SJCRH30 (cell line): ENCODE measurements at places on chromosomes 12 and 14. TPM values are rescaled to one million over a fixed set of nuclear protein-coding genes. Genes with fewer than 3 reads are reported as not detected.

GRCh38 chr14:56414236-56414635, 165.4 kb upstream of the TMEM260 start:
- H3K4me1 ChIP-seq, result no peaks in the 10 kb centered on the region
- DNase-seq, result no peak
- no peak overlapping the region for H3K4me3 ChIP-seq
- H3K36me3 ChIP-seq, result no peaks in the 10 kb centered on the region
- no peak overlapping the region for H3K27ac ChIP-seq

DNA sequence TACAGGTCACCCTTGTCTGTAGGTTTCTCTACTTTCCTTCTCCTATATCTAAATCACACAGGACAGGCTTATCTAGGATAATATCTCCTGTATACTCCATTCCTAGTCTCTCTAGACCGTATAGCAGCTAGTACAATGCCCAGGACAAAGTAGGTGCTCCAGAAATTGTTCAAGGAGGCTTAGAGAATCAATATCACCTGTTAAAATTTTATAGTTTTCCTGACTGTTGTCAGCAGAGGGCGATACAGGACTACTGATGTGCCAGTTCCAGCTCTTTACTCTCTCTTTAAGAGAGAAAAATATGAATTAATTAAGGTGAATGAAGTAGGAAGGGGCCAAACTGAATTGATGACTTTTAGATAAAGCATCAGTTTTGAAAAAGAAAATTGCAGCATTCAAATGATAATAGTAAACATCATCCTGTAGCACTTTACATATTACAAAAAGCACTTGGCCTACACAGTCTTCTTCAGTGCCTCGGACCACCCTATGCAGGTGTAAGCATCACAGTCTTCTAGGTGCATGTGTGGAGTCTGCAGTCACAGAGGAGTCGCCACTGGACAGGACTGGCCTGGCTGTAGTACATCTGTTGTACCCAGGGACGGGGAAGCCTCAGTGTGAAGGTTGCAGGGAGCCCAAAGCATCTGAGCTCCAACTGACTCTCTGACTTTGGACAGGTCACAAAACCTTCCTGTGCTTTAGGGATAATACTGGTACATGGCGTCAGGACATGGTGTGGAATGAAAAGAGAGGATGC, 61.9 kb upstream of the MAX start:
- peak; percentile 7 for DNase-seq
- no peaks in the 10 kb centered on the region for H3K4me1 ChIP-seq
- no peaks in the 10 kb centered on the region for H3K27me3 ChIP-seq
- no peak overlapping the region for H3K27ac ChIP-seq
- no peaks in the 10 kb centered on the region for H3K36me3 ChIP-seq

FOXM1 gene
- 107 and 111 TPM in 2 replicates for total RNA-seq

- H3K27me3 ChIP-seq, result no peaks in the 10 kb centered on the region
- H3K4me3 ChIP-seq, result no peak overlapping the region
- no peak for DNase-seq
Observed at GRCh38 chr12:22653791-22654190, 28.8 kb downstream of the ETNK1 start.

METTL25 gene
- total RNA-seq, result 9.1 and 9.2 TPM in 2 replicates

SIX6 gene
- not detected in 2 replicates for total RNA-seq

SSPN gene
- total RNA-seq, result 2.8 and 4.0 TPM in 2 replicates

- no peaks in the 10 kb centered on the region for H3K27me3 ChIP-seq
Observed at GRCh38 chr12:79439175-79439825, 251.5 kb downstream of the PAWR start.

GRCh38 chr12:6921996-6922946, 5.5 kb upstream of the ATN1 start:
- H3K27ac ChIP-seq, result no peak overlapping the region
- no peak for DNase-seq
- H3K27me3 ChIP-seq, result no peaks in the 10 kb centered on the region
- H3K4me3 ChIP-seq, result no peak overlapping the region
- H3K36me3 ChIP-seq, result no peaks in the 10 kb centered on the region

DNA sequence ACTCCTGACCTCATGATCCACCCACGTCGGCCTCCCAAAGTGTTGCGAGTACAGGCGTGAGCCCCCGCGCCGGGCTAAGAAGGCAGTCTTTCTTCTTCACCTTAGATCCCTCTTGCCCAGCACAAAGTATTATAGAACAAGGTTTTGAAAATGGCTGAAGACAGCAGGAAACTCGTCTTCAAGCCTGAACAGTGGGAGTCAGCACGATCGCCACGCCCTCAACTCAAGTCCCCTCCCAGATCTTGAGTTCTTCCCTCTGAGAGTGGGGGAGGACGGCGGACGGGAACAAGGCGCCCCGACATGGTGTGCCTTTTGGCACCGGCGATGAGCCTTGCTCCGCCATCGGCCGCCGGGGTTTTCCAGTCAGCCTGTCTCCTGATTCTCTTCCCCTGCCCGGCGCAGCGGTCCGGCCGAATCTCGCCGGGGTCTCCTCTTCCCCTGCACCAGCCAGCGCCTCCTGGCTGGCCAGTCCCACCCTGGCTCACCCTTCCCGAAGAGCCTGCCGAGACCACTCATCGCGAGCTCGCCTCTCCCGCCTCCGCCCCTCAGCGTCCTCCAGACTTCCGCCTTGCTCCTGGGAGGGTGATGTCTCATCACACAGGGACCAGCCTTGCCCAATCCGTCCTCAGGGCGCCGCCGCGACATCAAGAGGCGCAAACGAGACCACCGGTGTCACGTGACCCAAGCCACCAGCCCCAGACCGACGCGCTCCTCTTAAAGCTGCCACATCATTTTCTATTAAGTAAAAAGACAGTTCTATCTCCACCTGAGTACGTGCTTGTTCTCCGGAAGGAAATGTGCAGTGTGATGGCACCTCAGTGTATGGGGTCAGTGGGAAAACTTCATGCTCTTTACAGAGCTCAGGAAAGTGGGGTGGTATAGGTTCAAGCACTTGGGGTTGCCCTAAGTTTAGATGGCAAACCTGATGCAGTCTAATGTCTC, at the start of gene CHMP4A:
TSS of gene CHMP4A (minus strand) at position 565 of the 942 bp plus-strand sequence. CDS start at position 516, 49 bp downstream.
- peak within 1 kb of the TSS; percentile 71 for H3K4me3 ChIP-seq
- H3K4me1 ChIP-seq, result no peaks in the 10 kb centered on the region
- H3K27ac ChIP-seq, result peak within 1 kb of the TSS; percentile 83
- peak; percentile 99 for DNase-seq
- H3K27me3 ChIP-seq, result no peaks in the 10 kb centered on the region

DNA sequence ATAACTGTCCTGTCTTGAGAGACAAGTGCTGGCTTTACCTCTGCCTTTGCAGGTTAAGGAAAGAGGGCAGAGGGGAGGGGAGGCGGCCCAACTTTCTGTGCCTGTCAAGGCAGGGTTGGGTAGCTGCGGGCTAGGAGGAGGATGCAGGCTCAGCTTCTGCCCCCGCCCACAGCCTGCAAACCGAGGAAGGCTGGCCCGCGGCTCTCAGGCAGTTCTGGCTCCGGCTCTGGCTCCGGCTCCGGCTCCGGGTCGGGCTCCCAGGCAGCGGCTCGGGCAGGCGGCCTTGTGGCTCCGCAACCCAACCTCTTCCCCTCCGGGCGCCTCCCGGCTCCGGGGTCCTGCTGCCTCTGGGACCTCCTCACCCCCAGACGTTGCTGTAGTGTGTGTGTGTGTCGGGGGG, 92.9 kb downstream of the TMEM30B start:
- DNase-seq, result no peak
- H3K27ac ChIP-seq, result no peak overlapping the region
- H3K27me3 ChIP-seq, result no peaks in the 10 kb centered on the region
- H3K4me1 ChIP-seq, result peaks cover 55% of the 10 kb centered on the region

- H3K36me3 ChIP-seq, result no peaks in the 10 kb centered on the region
- H3K27me3 ChIP-seq, result peaks cover 4% of the 10 kb centered on the region
- no peak overlapping the region for H3K4me3 ChIP-seq
Observed at GRCh38 chr12:48972213-48972951, 847 bp upstream of the WNT10B start.

TNS2 gene
- 13.3 and 16.1 TPM in 2 replicates for total RNA-seq

DNA sequence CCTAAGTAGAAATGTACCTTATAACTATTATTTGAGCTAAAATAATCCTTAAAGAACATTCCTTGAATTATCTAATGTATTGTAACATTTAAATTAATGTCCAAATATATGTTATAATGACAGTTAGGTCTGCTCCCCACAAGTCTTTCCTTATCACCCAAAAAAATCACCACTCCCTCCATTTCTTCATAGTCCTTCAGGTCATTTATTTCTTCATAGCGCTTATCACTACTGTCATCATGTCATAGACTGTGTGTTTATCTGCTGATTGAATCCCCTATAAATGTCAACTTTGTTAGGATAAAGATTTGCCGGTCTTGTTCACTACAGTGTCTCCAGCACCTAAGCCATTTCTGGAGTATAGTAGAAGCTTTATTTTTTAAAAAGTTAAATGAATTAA, 12.0 kb downstream of the LUM start:
- H3K27ac ChIP-seq, result no peak overlapping the region
- no peaks in the 10 kb centered on the region for H3K36me3 ChIP-seq
- DNase-seq, result no peak
- no peak overlapping the region for H3K4me3 ChIP-seq

SAMD4A gene
- total RNA-seq, result 12.0 and 12.1 TPM in 2 replicates

DNA sequence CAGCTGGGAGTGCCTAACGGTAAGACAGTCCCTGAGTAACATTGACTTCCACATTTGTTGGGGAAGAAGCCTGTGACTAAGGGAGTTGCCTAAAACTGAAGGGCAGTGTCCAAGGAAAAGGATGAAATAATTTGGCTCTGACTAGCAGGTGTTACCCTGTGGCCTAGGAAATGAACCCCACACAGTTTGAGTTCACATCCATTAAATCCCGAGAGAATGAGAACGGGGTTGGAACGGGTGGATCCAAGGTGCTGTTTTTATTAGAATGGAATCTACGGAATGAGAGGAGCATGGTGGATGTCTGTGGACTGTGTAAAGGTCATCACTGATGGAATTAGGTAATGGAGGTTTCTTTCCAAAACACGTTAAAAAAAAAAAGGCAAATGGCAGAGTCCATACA, 324.0 kb downstream of the MED13L start:
- H3K27me3 ChIP-seq, result no peaks in the 10 kb centered on the region
- H3K27ac ChIP-seq, result no peak overlapping the region
- H3K4me1 ChIP-seq, result no peaks in the 10 kb centered on the region
- no peak overlapping the region for H3K4me3 ChIP-seq
- H3K36me3 ChIP-seq, result peaks cover 3% of the 10 kb centered on the region; the same call in 1 of the 2 replicates
- DNase-seq, result no peak

DNA sequence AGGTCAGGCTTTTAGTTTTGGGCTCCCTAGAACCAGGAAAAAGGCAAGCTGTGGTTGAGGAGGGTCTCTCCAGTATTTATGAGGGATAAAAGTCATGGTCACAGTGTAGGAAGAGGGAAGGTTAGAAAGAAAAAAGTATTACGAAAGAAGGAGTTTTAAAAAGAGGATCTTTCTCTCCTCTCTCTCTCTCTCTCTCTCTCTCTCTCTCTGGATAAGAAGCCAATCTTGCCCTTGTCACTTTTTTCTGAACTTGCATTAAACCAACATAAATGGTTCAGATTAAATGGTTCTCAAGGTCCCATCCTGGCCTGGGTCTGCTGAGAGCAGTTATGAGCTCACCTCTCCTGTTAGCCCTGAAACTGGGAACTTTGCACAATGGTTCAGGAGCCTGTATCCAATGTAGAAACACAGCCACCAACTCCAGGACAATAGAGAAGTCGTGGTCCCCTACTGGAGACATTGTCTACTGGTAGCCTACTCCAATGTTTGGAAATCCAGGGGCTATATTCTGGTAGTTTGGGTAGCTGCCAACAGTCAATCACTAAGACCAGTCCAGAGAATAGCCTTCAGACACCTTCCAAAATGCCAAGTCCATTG, 131.9 kb downstream of the DAD1 start:
- H3K4me1 ChIP-seq, result no peaks in the 10 kb centered on the region
- no peak for DNase-seq
- no peak overlapping the region for H3K4me3 ChIP-seq
- no peaks in the 10 kb centered on the region for H3K36me3 ChIP-seq
- H3K27ac ChIP-seq, result no peak overlapping the region

GRCh38 chr14:68589447-68590200, 203.2 kb downstream of the ZFP36L1 start:
- no peaks in the 10 kb centered on the region for H3K27me3 ChIP-seq
- H3K27ac ChIP-seq, result no peak overlapping the region
- no peaks in the 10 kb centered on the region for H3K36me3 ChIP-seq
- DNase-seq, result no peak
- H3K4me3 ChIP-seq, result no peak overlapping the region

RNASE9 gene
- total RNA-seq, result not detected in 2 replicates

DNA sequence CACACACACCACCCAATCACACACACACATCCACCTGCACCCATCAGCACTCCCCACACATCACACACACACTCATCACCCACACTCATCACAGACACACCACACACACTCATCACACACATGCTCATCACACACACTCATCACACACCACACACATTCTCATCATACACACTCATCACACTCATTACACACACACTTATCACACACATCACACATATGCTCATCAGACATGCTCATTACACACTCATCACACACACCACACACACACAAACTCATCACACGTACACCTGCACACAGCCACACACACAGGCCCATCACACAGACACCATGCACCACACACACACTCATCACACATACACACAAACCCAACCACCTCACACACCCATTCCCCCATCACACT, 107.5 kb upstream of the C14orf180 start:
- no peaks in the 10 kb centered on the region for H3K27me3 ChIP-seq
- no peak overlapping the region for H3K27ac ChIP-seq
- H3K4me3 ChIP-seq, result no peak overlapping the region
- no peak for DNase-seq
- no peaks in the 10 kb centered on the region for H3K4me1 ChIP-seq

KRT8 gene
- total RNA-seq, result 1.7 and 2.4 TPM in 2 replicates

DHRS2 gene
- 0.84 and 0.99 TPM in 2 replicates for total RNA-seq

DNA sequence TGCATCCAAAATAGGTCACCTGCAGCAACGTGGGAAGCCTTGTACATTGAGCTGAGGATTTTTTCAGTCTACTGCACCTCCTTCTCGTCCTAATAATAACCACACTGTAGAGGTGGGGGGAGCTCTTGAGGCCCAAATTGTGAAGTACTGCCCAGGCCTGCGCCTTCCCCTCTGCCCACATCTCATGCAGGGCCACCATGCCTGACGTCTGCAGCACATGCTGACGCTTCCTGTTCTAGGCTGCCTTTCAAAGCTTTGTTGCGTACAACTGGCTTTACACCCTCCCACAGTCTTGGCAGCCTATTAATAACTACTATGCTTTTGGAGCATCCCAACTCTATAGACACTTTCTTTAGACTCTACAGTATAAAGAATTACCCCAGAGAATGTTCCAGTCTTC, 26.5 kb upstream of the TTC7B start:
- H3K4me1 ChIP-seq, result no peaks in the 10 kb centered on the region
- no peaks in the 10 kb centered on the region for H3K36me3 ChIP-seq
- DNase-seq, result no peak
- H3K27ac ChIP-seq, result no peak overlapping the region
- no peaks in the 10 kb centered on the region for H3K27me3 ChIP-seq
